ENCODE measurements at places on chromosomes 2 and 18. TPM values are rescaled to one million over a fixed set of nuclear protein-coding genes. Genes with fewer than 3 reads are reported as not detected.

GRCh38 chr2:31240381-31241365, 6.7 kb downstream of the EHD3 start:
- no peak for DNase-seq
- no peaks in the 10 kb centered on the region for H3K27me3 ChIP-seq
- H3K27ac ChIP-seq, result peak overlapping the region; percentile 81
- H3K4me1 ChIP-seq, result peaks cover 11% of the 10 kb centered on the region
- peaks cover 9% of the 10 kb centered on the region for H3K36me3 ChIP-seq

DUSP2 gene
- total RNA-seq, result 2.6 TPM

DNA sequence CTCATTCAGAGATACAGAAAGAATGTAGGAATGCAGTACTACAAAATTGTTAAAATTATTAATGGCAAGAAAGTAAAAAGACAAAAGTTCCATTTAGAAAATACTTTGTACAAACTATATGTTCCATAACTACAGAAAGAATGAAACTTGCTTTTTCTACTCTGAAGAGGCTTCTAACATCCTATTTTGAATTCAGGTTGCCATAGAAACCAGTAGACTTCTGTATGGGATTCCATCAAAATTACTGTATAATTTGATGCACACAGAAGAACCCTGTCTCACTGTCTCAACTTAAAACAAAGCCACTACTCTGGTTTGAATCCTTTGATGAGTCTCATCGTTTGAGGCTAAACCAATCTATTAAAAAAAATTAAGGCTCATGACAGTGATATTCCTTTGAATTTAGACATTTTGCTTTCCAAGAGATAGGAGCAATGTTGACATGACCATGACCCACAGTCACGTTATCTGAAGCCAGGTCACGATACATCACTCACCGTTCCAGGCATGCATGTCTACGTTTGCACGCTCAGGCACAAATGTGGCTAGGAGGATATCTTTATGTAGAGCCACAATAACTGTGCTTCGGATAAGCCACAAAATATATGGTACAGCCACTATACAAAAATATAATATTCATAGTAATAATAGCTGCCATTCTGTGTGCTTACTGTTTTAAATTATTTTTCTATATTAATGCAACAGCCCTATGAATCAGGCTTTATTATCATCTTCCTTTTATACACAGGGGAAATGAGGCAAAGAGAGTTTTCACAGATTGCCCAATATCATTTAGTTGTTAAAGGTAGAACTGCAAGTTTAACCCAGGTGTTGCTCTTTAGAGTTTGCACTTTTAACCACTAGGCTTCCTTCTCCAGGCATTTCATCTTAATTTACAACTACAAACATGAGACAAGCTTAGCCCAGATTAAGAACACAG, 82.4 kb downstream of the CACNB4 start:
- H3K27me3 ChIP-seq, result no peaks in the 10 kb centered on the region
- H3K4me3 ChIP-seq, result no peak overlapping the region
- DNase-seq, result no peak
- no peak overlapping the region for H3K27ac ChIP-seq

DNA sequence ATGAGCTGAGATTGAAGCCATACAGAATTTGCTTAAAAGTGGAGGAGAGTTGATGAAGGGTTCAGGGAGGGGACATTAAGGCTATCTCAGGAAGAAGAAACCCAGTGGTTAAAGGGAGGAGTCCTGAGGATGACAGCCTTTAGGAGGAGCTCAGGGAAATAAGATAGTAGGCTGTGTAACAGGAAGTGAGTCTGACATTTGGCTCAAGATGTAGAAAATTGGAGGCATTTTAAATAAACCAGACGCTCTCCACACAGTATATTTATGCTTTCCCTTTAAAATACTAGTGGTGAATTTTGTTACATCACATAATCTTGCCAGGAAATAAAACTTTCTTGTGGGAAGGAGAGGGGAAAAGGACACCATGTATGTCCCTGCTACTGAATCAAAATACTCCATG, 11.6 kb downstream of the KCNH7 start:
- no peak overlapping the region for H3K27ac ChIP-seq
- no peak for DNase-seq
- H3K27me3 ChIP-seq, result no peaks in the 10 kb centered on the region
- H3K4me3 ChIP-seq, result no peak overlapping the region

DNA sequence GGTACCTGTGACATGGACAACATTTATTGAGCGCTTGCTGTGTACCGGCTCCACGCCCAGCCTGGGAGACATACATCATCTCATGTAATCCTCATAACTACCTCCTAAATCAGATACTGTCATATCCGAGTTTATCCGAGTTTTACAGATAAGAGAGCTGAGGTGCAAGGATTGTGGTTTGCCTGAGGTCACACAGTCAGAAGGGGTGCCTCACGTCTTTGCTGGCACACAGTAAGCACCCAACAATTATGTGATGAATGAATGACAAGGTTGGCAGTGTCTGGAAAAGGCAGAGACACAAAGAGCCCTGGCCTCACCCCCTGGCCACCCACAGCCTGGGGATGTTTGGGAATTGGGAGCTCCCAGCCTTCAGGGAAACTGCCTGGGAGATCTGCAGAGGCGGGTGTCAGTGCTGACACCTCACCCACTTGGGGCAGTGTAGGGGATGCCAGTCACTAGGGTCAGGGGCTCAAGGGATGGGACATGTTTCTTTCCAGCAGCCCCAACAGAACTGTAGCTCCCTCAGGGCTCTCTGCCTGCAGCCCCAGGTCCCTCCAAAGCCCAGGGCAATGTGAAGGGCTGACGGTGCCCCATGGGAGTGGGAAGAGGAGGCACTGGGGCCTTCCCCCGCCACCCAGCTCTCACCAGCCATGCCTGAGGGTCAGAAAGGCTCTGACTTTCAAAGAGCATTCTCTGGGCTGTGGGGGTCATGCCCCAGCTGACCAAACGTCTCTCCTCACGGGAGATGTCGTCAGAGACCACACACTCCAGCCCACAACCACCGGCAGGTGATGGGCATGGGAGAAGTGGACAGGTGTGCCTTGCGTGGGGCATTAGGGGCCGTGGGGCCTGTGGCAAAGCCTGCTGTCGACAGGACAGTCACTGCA, 157.5 kb downstream of the ZFP36L2 start:
- no peak overlapping the region for H3K4me3 ChIP-seq
- H3K27ac ChIP-seq, result peak overlapping the region; percentile 67
- peaks cover 43% of the 10 kb centered on the region for H3K4me1 ChIP-seq
- DNase-seq, result no peak
- no peaks in the 10 kb centered on the region for H3K27me3 ChIP-seq

TPO gene
- 3.0 TPM for total RNA-seq

DNA sequence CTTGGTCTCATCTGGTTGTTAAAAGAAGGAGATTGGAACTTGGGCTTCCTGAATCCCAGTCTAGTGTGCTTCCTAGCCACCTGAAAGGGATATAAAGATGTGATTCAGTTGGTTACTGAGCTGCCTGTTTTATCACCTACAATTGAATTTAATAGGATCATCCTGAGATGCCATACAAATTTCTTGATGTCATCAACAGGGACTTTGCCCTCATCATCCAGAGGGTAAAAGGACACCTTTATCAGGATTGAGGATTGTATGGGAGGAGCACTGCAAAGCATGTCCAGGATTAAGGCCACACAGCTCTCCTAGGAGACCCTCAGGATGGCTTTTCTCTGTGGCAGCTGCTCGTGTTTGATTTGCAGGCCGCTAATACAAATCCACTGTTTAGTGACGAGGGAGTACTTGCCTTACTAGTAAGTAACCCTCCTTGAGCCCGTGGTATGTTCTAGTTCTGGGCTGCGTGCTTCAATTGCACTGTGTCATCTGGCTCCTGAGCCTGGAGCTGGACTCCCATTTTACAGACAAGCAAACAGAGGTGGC, 28.6 kb downstream of the SH3RF3 start:
- DNase-seq, result no peak
- no peaks in the 10 kb centered on the region for H3K27me3 ChIP-seq
- no peak overlapping the region for H3K27ac ChIP-seq
